ENCODE measurements at places on chromosomes 4 and X.

- no peak for DNase-seq
Measured at GRCh38 chr4:141133999-141134995, 1.0 kb upstream of the RNF150 start.

GRCh38 chr4:5260121-5260520, 208.8 kb downstream of the STK32B start:
- DNase-seq: no peak

- no peak for DNase-seq
Measured at GRCh38 chr4:120798570-120798969, 124.0 kb downstream of the PRDM5 start.

DNA sequence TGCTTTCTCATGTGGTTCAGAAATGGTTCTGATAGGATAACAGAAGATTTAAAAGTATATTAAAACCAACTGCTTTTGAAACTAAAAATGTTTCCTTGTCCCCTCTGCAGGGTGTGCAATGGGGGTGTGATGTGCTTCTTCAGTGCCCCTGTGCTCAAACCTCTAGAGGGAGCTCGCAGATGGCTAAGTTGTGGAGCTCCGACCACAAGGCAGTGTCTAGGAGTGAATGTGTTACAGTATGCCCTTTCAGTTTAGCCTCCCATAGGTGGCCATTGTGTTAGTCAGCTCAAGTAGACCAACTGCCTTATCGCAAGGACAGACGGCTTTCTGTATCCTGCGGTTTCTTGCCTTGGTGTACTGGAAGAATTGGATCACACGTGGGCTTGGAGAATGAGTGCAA, 130.5 kb downstream of the TENT5D start:
- peak; percentile 1 for DNase-seq

DNA sequence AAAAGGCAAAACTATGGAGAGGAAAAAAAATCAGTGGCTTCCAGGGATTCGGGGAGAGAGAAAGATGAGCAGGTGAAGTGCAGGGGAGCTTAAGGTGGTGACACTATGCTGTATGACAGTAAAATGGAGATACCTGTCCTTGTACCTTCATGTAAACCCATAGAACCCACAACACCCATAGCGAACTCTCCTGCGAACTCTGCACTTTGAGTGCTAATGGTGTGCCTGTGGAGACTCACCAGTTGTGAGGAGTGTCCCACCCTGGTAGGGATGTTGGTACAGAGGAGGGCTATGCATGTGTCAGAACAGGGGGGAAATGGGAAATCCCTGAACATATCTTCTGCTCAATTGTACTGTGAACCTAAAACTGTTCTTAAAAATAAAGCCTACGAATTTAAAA, 42.8 kb downstream of the HMX1 start:
- DNase-seq: no peak

DNA sequence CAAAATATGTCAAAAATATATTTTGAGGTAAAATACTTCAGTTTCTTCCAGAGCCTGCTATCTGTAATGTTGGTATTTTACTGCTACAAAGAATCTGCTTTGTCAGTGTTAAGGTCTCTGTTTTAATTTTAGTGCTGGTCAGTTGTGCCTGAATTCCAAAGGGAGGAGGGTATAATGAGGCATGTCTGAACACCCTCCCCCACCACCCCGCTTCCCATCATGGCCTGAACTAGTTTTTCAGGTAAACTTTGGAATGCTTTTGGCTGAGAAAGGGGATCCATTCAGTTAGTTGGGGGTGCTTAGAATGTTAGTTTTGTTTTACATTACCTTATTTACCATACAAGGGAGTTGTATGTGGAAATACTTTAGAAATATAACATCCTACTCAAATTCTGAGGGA, 158.5 kb downstream of the MID1IP1 start:
- no peak for DNase-seq

GRCh38 chr4:109877400-109877799, 29.5 kb downstream of the LRIT3 start:
- no peak for DNase-seq

- DNase-seq: no peak
Measured at GRCh38 chrX:45295259-45295986, 94.7 kb upstream of the DIPK2B start.

GRCh38 chr4:60223208-60223923, 976.8 kb upstream of the ADGRL3 start:
- no peak for DNase-seq

- DNase-seq: no peak
Measured at GRCh38 chrX:30863974-30864373, 25.1 kb downstream of the TAB3 start.

DNA sequence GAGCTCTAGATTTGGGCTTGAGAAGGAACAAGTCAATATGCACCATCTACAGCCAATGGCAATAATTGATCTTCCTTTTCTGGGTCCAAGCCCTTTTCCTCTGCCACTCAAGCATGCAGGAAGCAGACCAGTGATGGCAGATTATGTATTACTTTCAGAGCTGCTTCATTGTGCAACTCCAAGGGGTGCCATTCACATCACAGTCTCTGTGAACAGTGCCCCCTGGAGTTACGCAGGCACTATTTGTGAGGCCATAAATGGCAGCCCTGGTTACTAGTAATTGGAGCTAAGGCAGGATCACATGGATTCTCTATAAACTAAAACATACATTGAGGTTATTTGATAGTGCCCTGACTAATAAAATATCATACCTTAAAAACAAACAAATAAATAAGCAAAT, 313.4 kb upstream of the SLC7A11 start:
- DNase-seq: peak; percentile 40

GRCh38 chr4:129358571-129358970, 262.6 kb downstream of the C4orf33 start:
- no peak for DNase-seq

- no peak for DNase-seq
Measured at GRCh38 chrX:19981947-19982346, 8.9 kb downstream of the BCLAF3 start.

- no peak for DNase-seq
Measured at GRCh38 chr4:156832886-156833285, 138.7 kb downstream of the PDGFC start.

- DNase-seq: no peak
Measured at GRCh38 chr4:114156371-114156770, 176.9 kb upstream of the ARSJ start.

DNA sequence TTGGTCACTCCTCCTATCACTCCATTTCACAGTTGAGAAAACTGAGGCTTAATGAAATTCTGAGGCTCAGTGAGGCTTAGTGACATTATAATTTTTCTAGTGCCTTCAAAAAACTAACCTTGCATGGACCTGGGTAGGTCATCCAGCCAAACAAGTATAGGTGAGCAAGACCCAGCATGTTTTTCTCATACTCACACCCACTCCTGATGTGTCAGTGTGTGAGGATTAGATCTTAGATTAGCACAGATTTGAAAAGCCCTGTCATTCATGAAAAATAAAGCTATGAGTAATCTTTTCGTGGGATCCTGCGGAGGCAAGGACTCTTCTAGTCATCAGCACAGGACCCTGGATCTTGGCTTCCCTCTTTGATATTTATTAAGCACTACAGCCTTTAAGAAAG, 146.7 kb downstream of the CHIC2 start:
- no peak for DNase-seq

DNA sequence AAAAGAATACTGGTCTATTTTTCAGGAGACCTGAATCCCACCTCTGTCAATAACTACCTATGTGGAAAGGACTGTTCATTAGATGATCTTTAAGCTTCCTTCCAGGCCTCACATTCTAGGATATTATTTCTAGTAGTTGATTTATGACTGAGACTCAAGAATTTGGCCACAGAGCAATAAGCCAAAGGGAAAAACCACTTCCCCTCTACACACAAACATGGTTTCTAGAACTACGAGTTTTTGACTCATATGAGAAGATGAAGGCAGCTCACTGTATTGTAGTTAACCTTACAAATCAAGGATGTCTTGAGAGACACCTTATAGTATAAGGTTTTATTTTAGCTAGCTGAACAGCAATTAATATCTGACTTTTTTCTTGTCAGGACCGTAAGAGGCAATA, 36.9 kb upstream of the GDPD2 start:
- no peak for DNase-seq

DNA sequence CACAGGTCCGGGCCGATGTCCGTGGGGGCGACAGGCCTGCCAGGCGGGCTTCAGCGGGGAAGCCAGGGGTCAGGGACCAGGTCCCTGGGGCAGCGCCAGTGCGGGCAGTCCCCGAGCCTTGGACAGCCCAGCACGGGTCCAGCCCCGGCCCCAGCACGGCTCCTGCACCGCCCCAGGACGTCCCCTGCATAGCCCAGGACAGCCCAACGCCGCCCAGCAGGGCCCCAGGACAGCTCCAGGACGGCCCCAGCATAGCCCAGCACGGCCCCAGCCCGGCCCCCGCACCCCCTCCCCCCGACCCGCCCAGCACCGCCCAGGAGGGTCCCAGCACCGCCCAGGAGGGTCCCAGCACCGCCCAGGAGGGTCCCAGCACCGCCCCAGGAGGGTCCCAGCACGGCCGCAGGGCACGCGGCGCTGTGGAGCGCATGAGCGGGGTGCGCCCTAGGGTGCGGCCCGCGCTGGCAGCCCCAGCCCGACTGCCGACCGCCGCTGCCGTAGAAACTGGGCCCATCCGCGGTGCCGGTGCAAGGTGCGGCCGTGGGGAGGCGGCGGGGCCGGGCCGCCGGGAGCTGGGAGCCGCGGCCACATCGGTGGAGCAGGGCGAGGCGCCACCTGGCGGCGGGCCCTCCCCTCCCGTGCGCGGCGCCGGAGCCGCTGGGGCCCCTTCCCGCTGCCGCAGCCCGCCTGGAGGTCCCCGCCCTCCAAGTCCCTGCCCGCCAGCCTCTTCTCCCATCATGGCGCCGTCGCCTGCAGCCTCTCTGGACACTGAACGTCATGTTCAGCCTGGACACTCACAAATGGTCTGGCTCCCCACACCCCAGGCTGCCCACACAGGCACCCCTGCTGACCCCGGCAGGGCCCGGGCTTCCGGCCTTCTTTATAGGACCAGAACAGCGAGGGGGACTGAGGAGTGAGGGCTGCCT, 106.8 kb upstream of the NKX1-1 start:
- peak; percentile 71 for DNase-seq

DNA sequence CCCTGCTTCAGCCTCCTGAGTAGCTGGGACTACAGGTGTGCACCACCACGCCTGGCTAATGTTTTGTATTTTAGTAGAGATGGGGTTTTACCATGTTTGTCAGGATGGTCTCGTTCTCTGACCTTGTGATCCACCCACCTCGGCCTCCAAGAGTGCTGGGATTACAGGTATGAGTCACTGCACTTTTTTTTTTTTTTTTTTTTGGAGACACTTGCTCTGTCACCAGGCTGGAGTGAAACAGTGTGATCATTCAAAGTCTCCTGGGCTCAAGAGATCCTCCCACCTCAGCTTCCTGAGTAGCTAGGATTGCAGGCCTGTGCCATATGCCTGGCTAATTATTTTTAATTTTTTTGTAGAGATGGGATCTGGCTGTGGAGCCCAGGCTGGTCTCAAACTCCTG, 338.8 kb downstream of the PPP3CA start:
- no peak for DNase-seq

GRCh38 chrX:123357941-123358340, 173.9 kb downstream of the GRIA3 start:
- peak; percentile 30 for DNase-seq

DNA sequence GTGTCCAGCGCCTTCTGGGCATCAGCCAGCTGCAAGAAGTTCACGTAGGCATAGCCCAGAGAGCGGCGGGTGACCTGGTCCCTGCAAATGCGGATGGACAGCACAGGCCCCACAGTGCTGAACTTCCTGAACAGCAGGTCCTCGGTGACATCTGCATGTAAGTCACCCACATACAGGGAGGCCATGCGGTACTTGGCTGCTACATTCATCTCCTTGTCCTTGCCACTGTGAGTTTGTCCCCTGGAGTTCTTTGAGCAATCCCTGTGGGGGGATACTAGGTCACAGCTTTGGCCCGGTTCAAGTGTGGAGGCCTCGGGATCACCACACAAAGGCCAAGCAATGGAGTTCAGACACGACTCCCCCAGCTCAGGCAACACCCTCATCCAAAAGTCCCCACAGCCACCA, 776 bp downstream of the PABPC4L start:
- no peak for DNase-seq

- DNase-seq: no peak
Measured at GRCh38 chrX:2782171-2782570, 30.3 kb downstream of the XG start.

GRCh38 chr4:104210420-104210819, 284.3 kb downstream of the CXXC4 start:
- no peak for DNase-seq

DNA sequence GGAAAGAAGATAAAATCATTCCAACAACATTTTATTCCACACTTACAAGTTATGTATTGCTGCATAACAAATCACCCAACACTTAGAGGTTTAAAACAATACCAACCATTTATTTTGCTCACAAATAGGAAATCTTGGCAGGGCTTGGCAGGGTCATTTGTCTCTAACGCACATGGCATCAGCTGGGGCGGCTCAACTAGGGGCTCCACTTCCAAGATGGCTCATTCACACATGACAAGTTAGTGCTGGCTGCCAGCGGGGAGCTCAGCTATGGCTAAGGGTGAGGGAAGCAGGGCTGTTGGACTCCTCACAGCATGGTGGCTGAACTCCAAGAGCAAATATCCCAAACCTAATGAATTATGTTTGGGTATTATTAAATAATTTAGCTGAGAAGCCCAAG, 377.0 kb downstream of the ZNF674 start:
- no peak for DNase-seq

- DNase-seq: no peak
Measured at GRCh38 chr4:149901128-149901527, 85.5 kb upstream of the IQCM start.

DNA sequence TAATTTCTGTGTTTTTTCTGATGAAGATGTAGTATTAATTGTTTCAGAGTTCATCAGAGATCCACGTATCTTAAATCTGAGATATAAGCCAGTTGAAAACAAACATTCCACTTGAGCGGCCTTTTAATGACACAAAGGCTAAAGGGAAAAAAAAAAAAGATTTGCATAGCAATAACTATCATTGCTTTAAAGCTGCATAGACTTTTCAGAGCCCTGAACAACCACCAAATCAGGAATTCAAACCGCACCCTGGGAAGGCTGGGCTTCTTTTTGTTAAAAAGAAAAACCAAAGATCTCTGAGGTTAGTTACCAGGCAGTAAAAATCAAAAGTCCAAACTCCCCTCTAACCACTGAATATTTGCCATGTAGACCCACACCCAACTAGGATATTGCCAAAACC, 206.0 kb downstream of the HHIP start:
- no peak for DNase-seq

DNA sequence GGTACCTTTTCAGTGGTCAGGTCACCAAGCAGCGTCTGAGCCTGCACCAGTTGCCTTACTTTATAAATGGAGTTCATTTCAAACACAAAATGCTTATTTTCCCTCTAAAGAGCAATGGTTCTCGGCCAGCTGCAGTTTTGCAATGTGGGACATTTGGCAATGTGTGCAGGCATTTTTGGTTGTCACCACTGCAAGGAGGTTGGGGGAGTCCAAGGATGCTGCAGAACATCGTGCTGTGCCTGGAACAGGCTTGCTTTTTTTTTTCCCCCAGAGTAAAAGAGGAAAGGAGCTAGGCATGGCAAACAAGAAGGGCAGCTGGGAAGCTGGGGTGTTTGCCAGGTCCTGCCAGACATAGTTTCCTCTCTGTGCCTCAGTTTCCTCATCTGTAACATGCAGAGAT, 115.6 kb downstream of the GPR143 start:
- DNase-seq: no peak

Measured in hematopoietic multipotent progenitor cell treated with erythropoietin and hydrocortisone succinate and interleukin-3 and kit ligand, for 6 days (in vitro differentiated cells).